ENCODE measurements at places on chromosomes 2 and 18.
A peak's percentile ranks its signal among the peaks of the same experiment; 100 is the strongest.

- no peak for DNase-seq
These were observed 913.7 kb upstream of the ACVR2A start for GRCh38 chr2:146931109-146931508.

DNA sequence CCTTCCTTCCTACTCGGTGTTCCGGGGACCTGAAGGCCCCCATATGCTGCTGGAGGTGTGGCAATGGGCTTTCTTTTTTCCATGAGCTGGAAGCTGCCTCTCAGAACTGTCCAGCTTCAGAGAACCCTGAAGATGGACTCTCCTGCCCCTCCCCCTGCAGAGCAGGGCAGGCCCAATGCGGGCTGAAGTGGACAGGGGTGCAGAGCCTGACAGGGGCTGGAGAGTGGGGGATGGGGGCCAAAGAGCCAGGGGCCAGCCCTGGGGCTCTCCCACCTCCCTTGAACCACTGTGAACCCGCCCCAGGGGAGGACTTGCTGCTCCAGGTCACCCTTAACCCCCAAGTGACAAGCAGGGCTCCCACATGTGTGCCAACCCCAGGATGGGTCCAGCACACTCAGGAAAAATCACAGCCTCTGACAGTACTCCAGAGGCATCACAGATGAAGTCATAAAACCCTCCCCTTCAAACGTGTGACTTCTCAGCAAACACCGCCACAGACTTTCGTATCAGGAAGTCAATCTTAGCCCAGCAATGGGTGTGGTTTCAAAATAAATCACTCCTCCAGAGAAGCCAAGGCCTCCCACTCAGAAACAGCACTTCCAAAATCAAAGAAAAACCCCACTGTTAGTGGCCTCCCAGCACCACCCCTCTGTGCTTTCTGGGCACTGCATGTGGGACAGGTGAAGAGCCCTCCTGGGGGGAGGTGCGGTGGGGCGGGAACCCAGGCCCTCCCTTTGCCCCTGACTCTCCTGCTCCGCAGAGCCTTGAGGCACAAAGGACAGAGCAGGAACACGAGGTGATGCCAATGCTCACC, 135.8 kb downstream of the HDAC4 start:
- no peak for DNase-seq

GRCh38 chr2:49621016-49621415, 466.7 kb upstream of the FSHR start:
- DNase-seq: no peak

DNA sequence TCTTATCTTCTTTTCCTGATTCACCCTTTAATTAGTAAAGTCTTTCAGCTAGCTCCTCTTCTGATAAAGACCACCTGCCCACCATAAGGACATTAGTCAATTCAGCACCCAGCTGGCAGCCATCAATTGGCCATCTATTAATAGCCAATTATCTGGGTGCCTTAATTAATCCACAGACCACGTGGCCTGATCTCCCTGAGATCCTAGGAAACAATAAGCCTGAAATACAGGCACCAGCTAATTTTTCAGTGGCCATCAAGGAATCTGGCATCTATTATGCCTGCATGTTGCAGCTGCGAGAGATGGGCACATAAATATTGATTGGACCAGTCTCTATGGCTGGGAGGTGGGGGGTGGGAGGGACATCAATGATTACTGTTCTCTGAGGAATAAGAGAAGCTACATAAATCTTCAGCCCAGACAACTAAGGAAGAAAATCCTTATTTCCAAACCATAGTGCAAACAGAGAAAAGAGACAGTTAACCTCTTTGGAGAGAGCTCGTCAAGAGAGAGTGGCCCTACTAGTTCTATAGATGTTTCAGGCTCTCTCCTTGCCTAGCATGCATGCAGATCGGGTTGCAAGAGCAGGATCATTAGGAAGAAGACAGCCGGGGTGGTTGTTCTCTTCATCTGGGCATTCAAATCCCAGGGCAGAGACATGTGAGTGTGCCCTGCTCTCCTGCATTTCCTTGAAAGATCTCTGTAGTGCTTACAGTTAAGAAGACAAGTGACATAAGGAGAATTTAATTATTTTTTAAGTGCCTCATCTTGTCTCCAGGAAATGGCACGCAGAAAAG, 8.7 kb downstream of the GALNT14 start:
- DNase-seq: no peak

- no peak for DNase-seq
These were observed 308.4 kb upstream of the CDH2 start for GRCh38 chr18:28485210-28485801.

DNA sequence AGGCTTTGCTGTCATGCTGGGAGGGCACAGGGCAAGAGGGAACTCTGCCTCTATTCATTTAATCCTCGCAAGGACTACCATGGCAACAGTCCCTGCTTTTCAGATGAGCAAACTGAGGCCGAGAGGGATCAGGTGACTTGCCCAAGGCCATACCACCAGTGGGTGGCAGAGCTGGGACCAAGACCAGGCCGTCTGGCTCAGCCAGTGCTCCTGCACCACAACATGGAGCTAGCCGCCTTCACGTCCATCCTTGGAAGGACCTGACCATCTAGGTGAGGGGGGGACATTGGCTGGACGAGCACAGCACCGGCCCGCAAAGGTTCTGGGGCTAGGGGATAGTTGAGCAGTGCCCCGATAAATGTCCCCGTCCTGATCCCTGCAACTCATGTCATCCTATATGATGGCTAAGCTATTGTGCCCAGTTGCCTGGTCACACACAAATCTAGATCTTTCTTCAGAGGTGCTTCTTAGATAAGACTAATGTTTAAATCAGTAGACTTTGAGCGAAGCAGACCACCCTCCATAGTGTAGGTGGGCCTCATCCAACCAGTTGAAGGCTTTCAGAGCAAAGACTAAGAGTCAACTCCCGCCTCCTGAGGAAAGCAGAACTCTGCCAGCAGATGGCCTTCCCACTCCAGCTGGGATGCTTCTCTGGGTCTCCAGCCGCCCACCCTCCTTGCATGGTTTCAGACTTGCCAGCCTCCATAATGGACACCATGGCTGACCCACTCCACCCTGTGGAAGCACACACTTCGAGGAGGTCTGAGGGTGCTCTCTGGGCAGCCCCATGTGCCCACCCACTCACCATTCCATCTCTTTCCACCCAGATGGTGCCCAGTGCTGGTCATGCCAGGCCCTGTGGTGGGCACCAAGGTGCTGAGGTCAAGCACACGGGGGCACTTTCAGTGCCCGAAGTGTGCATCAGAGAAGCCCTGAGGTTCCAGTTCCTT, 214.8 kb upstream of the RAB6C start:
- no peak for DNase-seq

GRCh38 chr2:235523486-235524150, 29.8 kb downstream of the AGAP1 start:
- DNase-seq: no peak

- DNase-seq: peak; percentile 40
These were observed 166.8 kb upstream of the ID2 start for GRCh38 chr2:8514796-8515758.

All from stimulated activated CD4-positive, alpha-beta T cell treated with anti-CD3 and anti-CD28 coated beads, Interleukin-1b, Interleukin-23, amount 100 ng/mL, for 4 hours (primary cell).